NCI-H2171 (cell line): ENCODE measurements at places on chromosomes 6 and 20.
A peak's percentile ranks its signal among the peaks of the same experiment; 100 is the strongest.

DNA sequence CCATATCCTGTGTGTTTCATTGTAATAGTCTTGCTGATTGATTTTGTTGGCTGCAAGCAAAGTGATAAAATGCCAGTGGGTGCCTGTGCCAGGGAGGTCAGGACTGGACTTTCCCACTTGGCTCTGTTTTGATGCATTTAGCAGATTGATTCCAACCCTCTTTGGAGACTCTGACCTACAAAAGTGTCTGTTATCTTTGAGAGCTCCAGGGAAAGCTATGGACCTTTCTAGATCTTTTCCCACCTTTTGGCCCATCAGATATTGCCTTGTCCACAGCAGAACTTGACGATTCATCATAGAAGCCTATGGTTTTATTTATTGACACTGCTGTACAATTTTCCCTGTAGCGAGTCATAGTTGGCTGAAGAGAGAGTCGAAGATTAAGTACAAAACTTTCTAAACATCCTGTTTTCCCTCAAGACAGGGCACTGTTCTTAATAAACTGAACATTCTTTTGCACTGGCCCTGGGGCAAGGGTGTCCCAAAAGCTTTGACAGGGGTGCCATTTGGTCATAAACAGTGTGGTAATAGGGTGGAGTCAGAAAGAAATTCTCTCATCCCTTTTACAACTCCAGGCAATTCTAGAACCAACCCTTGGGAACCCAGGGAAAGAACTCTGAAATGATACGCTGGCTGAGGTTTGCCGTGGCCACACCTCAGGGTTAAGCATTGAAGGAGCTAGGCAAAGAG is 53.7 kb downstream of the E2F3 start:
- no peak for DNase-seq

- DNase-seq, result no peak
Observed at GRCh38 chr6:54595844-54596243, 250.7 kb upstream of the FAM83B start.

DNA sequence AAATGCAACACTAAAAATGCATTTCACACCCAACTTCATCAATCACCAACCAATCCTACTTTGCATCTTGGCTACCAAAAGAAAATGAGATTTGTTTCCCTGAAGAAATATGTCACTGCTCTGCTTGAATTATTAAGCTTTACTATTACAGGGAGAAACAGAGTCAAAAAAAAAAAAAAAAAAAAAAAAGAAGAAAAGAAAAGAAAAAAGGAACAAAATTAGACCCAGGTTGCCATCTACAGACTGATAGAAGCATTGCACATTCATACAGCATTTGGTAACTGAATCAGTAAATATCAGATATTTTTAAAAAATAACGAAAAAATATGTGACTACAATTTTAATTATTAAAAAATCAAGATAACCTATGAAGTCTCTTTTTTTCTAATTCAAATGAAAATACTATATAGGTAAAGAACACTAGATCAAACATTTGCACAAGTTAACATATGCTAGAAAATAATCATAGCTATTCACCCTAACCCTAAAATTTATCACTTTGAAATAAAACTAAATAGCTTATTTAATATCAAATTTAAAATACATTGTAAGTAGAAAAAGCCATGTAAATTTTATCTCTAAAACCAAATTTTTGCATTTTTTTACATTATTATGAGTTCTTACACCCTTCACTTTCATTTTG is 83.3 kb downstream of the DCDC2 start:
- peak; percentile 45 for DNase-seq

DNA sequence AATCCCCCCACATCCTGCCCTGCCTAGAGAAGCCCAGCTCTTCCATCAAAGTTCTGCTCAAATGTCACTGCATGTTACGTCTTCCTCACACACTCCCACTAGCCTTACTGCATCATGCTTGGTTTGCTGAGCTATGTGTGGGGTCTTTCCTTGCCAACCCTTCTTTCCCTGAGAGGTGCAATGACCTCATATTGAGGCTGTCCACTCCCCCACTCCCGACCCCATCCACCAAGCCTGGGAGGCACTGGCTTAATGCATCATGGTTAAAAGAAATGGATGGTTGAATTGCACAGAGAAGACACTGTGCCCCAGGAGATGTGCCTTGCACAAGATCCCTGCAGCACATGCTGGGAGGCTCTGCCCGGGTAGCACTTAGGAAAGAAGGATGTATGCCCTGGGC is 7.7 kb upstream of the IRF4 start:
- no peak for DNase-seq

DNA sequence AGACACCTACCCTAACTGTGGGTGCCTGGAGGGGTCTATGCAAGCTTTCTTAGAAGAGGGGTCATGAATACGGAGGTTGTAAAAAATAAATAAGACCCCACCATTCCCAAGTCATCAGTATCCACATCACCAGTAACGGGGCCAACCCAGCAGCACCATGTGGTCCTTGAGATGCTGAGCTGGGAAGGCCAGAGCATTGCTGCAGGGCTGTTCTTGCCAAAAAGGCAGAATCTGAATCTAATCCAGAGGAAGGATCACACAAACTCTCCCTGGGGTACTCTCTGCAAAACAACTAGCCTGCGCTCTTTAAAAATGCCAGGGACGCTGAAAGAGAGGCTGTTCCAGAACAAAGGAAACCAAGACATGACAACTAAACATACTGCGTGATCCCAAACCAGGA is 43.2 kb downstream of the SSR1 start:
- no peak for DNase-seq

DNA sequence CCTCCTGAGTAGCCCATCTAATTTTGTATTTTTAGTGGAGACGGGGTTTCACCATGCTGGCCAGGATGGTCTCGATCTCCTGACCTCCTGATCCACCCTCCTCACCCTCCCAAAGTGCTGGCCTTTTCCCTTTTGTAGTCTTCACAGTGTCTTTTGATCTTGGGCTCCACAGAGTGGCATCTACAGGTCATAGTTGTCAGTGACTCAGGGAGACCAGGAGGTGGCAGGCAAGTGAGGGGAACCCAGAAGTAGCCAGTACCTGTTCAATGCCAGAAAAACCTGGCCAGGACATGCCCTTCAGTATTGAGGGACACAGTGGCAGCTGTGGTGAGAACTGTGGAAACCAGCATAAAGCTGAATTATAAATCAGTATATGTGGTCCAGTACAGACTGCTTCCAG is 19.6 kb downstream of the RPP21 start:
- DNase-seq, result no peak

DNA sequence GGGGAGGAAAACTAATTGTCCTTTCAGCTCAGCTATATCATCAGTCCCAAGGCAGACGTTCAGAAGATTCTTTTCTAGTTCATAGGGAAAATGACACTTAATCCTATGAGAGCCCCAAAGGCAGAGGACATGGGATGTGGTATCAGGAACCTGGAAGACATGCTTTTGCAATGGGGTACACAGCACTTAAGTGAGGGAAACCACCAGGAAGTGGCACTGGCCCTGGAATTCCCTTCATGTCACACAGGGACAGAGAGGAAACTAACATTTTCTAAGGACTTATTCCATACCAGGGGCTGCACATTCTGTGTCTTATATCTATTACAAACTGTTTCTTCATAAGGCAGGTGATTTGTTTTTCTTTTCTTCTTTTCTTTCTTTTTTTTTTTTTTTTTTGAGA is 28.2 kb downstream of the VPS52 start:
- DNase-seq, result no peak

- DNase-seq, result peak; percentile 77
Observed at GRCh38 chr20:51720854-51721253, 47.3 kb downstream of the ATP9A start.

DNA sequence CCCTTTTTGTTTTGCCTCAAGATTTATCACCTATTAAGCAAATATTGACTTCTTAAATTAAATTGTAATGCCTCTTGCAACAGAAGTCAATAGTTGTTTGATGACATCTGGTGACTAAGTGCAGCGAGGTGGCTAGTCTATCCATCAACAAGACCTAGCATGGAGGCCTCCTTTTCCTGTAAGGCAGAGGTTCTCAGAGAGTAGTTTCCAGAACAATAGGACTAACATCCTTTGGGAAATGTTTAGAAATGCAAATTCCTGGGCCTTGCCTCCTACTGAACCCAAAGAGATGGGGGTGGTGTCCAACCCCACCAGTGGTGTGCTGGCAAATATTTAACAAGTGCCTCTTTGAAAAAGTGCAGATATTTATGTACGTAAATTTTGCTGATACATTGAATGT is 143.7 kb downstream of the SCP2D1 start:
- DNase-seq, result no peak

DNA sequence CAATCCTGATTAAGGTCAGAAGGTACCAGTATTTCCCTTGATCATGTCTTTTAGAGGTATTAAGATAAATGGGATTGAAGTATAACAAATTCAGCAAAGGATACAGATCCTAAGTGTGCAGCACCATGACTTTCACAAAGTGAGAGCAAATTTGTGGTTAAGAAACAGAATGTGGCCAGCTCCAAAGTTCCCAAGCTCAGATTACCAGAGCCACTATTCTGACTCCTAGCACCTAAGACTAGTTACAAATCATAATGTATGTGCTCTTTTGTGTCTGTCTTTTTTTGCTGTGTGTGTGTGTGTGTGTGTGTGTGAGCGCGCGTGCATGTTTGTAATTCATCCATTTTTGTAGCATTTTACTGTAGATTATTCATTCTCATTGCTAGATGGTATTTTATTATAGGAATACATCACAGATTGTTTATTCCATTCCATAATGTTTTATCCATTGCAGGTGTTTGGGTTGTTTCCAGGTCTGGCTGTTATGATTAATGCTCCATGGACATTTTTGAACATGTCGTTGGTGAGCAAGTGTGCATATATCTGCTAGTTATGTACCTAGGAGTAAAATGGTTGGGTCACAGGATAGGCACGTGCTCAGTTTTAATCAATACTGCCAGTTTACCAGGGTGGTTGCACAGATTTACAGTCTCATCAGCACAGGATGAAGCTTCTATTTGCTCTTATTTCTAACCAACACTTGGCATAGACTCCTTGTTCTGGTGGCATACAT is 314.0 kb upstream of the JAG1 start:
- no peak for DNase-seq

GRCh38 chr6:168225471-168225911 is 94.1 kb downstream of the DACT2 start:
- DNase-seq, result no peak

- no peak for DNase-seq
Observed at GRCh38 chr6:35356391-35356790, 14.0 kb downstream of the PPARD start.

- DNase-seq, result no peak
Observed at GRCh38 chr6:158639056-158639455, 5.5 kb downstream of the DYNLT1 start.

DNA sequence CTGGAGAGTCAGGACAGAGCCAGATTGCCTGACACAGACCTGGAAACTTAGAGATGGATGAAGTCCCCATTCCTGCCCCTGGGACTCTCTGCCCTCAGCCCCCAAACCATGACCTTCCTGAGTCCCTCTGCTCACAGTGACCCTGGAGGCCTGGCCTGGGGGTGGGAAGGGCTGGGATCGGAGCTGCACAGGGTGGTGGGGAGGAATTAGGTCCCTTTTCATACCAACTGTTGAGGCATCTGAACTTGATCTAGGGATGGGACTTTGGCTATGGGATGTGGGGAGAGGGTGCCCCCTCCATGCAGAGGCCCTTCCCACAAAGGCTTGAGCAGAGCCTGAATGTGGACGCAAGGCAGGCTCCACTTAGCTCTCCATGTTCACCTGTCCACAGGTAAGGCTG is 144.1 kb downstream of the MRPL14 start:
- DNase-seq, result no peak

DNA sequence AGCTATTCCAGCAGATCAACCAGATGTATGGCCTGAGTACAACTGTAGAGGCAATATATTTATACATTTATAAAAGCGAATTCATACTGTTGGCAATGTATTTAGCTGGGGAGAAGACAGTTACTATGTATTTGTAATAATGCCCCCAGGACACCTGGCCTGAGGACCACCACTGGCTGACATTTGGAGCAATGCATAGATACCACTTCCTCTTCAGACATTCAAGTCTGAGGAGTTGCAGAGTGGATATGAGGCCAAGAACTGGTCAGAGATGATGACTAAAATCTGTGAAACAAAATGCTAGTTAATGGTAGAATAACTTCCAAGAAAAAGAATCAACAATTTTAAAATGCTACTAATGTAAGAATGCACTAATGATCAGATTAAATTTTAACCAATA is 462.3 kb downstream of the CDC5L start:
- no peak for DNase-seq

GRCh38 chr6:125679128-125679527 is 70.3 kb upstream of the HEY2 start:
- DNase-seq, result no peak

DNA sequence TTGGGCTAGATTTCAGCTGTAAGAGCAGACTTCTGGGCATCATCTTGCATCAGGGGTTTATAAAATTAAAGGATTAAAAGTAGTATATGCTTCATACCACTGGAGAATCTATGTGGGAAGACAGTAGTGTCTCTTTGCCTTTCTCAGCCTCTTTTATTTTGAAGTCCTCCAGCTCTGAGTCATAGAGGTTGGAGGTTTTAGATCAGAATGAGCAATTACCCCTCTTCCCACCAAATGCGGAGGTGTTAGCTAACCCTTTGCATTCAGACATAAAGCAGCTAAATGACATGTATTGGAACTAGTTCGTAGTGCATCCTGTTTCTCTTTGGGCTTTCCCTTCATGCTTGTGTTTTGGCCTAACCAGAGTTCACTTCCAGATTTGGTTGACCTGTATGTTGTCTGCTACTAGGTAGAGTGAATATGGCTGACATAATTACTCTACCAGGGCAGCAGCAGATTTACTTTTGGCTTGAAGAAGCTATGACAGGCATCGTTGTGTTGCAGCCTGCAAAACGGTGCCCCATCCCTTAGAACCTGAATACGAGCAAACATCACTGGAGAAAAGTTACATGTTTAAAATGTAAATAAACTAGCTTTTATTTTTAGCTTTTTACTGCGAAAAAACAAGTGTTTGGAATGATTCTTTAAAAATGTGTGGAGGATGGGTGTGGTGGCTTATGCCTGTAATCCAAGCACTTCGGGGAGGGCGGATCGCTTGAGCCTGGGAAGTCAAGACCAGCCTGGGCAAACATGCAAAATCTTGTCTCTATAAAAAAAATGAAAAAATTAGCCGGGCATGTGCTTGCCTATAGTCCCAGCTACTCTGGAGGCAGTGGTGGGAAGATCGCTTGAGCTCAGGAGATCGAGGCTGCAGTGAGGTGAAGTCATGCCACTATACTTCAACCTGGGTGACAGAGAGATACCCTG is 82.2 kb downstream of the MYO6 start:
- DNase-seq, result peak; percentile 44

GRCh38 chr6:158500016-158500735 is 59.7 kb upstream of the TMEM181 start:
- no peak for DNase-seq

DNA sequence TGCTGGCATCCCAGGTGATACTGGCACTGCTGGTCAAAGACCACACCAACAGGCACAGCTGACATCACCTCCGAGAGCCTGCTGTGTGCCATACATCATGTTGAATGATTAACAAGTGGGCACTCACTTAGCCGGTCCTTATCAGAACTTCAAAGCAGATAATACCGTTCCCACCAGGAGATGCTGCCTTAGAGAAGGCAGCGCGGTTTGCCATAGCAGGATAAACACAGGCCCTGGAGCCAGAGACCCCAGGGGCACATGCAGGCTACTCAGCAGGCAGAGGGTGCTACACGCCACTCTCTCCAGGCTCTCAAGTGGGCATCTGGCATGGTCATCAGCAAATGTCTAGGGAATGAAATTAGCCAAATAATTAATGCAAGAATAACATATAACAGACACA is 86.5 kb upstream of the CST7 start:
- DNase-seq, result no peak

GRCh38 chr6:135801755-135802465 is 49.6 kb upstream of the PDE7B start:
- DNase-seq, result no peak
